Left kidney (tissue), 8 donors: ENCODE measurements at places on chromosomes 13 and 19. TPM values are rescaled to one million over a fixed set of nuclear protein-coding genes. Genes with fewer than 3 reads are reported as not detected.

DNA sequence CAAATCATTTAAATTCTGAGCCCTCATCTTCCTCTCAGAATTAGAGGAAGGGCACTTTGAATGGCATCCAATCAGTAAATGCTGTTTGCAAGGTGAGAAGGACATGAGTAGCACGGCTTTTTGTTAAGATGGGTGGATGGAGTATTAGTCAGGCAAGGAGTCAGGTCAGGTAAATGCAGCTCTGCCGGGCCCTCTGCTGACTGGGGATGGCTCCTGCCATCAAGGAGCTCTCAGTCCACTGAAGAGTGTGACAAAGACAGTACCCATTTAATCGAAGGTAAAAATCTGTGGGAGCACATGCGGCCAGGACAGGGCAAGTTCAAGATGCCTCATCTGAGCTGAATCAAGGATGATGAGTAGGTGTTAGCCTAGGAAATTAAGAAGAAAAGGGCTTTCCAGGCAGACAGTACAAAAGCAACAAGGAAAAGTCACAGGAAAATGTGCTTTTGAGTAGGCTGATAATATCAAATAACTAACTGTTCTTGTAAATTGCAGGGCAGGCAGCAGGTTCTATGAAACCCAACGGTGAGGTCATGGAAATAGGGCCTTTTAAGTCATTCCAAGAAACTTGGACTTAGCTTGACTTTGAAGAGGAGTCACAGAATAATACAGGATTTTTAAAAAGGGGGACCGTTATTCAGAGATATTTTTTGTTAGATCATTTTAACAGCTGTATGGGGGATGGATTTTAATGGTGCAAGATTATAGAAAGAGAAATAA lies 670.5 kb upstream of the ARGLU1 start:
- no peak for DNase-seq

- no peak for DNase-seq
These were observed 52.5 kb upstream of the RXFP2 start for GRCh38 chr13:31686670-31687425.

DNA sequence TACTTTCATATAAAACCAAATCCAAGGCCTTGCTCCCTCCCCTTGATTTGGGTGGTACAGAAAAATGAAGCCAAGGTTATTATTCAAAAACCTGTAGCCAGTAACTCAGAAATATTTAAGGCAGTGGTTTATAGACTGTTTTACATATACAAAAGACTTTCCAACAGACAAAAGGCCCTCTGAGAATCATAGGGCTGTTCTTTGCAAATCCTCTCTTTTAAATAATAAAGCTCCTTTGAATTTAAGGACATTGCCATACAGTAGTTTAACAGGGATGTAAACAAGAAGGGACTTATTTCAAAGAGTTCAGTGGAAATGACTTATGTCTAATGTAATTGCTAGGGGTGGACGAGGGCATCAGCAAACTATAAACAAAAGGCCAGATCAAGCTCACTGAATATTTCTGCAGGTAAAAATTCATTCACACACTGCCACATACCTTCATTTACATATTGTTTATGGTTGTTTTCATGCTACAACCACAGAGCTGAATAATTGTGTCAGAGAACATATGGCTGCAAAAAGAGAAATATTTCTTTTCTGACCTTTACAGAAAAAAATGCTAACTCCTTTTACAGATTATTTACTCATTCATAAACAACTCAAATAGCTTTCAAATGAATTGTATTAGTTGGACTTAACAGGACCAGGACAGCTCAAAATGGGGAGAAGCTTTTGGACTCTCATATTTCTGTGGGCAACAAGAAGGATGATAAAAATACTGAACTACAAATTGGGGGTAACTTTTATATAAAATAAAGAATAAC lies 665.6 kb downstream of the SLITRK1 start:
- DNase-seq, result no peak

DNA sequence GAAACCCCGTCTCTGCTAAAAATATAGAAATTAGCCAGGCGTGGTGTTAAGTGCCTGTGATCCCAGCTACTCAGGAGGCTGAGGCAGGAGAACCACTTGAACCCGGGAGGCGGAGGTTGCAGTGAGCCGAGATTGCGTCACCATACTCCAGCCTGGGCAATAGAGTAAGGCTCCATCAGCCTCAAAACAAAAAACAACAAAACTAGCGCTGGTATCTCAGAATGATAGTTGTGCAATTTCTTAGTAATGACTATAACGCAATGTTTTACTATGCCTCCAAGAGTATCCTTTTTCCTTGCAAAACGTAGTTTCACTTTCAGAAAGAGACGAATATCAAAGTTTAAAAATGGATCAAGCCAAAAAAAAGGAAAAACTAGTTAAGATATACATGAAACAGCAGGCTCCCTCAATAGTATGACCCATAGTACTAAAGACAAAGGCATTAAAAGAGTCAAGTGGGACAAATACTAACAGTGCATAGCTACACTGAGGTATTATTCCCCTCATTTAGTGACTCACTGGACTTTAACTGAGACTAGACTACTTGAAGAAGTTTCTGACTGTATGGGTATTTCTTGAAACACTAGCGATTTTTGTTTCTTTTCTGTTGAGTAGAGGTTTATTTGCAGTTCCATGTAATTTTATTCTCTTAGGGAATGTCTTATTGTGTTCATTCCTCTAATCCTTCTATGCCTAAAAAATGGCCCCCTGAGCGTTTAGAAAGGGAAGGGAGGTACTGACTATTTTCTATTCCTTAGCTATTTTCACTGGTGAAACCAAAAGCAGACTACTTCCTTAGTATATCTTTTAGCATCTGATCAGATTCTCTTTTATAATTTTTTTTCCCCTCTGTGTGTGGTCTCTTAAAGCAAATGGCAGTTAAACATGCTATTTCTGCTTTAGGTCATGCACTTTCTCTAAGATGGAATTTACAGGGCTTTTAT lies 10.4 kb upstream of the ITM2B start:
- no peak for DNase-seq

The GJB6 gene
- polyA plus RNA-seq, result 3.6 TPM

- DNase-seq, result no peak
These were observed 8.0 kb upstream of the MYO1F start for GRCh38 chr19:8584965-8585893.

- DNase-seq, result no peak
These were observed 282.3 kb downstream of the SPRY2 start for GRCh38 chr13:80058626-80059025.

- DNase-seq, result no peak
These were observed 60.3 kb downstream of the CRYL1 start for GRCh38 chr13:20465218-20465879.

- DNase-seq, result no peak
These were observed 131.4 kb downstream of the TNFRSF19 start for GRCh38 chr13:23701636-23702035.

- DNase-seq, result no peak
These were observed 66.7 kb downstream of the GPR12 start for GRCh38 chr13:26693749-26694463.

The SULT2A1 gene
- polyA plus RNA-seq, result 0.18 TPM

The MBD3L2 gene
- not detected for polyA plus RNA-seq

The ZNF85 gene
- polyA plus RNA-seq, result 26.1 TPM

GRCh38 chr13:51370116-51370515 lies 30.6 kb downstream of the SERPINE3 start:
- DNase-seq, result no peak

DNA sequence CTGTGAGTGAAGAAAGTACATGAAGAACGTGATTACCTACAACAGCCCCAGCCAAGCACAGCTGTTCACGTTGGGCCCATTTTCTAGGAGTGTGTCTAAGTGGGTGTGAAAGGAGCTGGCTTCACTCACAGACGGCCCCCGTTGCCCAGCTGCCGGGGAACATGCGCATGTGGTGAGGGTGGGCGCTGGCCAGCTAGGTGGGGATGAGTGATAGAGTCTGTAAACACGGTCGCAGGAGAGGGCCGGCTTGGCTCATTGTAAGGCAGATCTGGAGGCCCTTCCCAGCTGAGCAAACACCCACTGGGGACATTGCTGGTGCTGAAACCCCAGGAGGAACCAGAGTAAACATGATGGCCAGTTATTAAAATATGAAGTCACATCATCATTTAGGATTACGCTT lies 160.5 kb downstream of the TEX29 start:
- no peak for DNase-seq

GRCh38 chr13:90535421-90535820 lies 812.1 kb upstream of the MIR17HG start:
- DNase-seq, result no peak

The APC2 gene
- 1.3 TPM for polyA plus RNA-seq

GRCh38 chr19:50710094-50710493 lies 9.5 kb downstream of the SHANK1 start:
- DNase-seq, result no peak

GRCh38 chr13:50942630-50943311 lies 33.2 kb downstream of the RNASEH2B start:
- no peak for DNase-seq

DNA sequence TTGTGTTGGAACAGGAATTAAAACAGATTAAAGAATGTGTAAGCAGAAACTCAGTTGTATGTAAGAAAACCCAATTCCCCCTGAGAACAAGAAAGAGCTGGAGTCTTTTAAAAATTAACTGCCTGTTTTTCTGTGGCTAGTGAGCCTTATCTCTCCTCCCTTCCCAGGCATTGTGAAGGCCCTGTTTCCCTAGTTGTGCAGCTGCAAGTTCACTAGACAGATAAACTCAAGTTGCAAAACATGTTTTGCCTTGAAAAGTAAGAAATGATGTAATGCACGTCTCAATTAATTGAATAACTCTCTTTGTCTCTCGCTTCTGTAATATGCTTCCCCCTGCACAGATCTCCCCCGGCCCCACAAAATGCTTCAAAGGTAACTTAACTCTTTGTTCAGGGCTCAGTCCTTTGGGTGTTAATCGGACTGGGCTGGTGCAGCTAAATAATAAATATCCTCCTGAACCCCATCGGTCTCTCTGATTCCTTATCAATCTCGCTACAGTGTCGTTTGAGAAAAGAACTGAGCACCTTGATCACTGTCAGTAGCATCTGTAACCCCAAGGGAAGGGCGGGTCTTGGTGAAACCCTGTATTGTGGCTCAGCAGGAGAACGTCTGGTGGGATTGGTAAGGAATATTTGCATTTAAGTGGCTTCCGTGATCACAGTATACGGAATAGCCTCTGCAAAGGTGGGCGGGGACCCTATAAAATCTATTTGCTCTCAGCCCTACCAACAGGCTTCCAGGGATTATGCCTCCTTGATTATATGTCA lies 1.6 kb upstream of the ZNF556 start:
- DNase-seq, result no peak

The MYO16 gene
- polyA plus RNA-seq, result 0.50 TPM

- no peak for DNase-seq
These were observed 275.2 kb upstream of the PCDH9 start for GRCh38 chr13:67505376-67505775.

GRCh38 chr19:58562122-58563033 lies 4.0 kb upstream of the UBE2M start:
- DNase-seq, result no peak

The KASH5 gene
- polyA plus RNA-seq, result 0.17 TPM

- no peak for DNase-seq
These were observed 14.8 kb upstream of the PROZ start for GRCh38 chr13:113143466-113144254.

GRCh38 chr13:30157616-30157993 lies 149.7 kb downstream of the KATNAL1 start:
- DNase-seq, result no peak

DNA sequence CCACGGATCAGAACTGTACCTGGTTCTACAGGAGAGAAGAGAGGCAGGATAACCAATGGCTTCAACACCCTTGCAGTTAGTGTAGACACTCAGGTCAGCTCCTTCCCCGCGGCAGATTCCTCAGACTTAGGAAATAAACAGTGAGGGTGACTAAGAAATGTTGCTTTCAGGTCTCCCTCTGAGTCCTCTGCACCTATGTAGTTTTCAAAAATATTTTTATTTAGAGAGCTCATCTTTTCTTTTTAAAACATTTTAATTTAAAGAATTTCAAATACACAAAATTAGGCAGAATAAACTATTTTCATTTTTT lies 195.2 kb downstream of the KLF12 start:
- DNase-seq, result no peak

The CD22 gene
- polyA plus RNA-seq, result 15.9 TPM

GRCh38 chr13:107866032-107866940 lies 349.1 kb downstream of the LIG4 start:
- DNase-seq, result no peak

GRCh38 chr19:11047866-11048265 lies 41.4 kb upstream of the LDLR start:
- DNase-seq, result no peak

DNA sequence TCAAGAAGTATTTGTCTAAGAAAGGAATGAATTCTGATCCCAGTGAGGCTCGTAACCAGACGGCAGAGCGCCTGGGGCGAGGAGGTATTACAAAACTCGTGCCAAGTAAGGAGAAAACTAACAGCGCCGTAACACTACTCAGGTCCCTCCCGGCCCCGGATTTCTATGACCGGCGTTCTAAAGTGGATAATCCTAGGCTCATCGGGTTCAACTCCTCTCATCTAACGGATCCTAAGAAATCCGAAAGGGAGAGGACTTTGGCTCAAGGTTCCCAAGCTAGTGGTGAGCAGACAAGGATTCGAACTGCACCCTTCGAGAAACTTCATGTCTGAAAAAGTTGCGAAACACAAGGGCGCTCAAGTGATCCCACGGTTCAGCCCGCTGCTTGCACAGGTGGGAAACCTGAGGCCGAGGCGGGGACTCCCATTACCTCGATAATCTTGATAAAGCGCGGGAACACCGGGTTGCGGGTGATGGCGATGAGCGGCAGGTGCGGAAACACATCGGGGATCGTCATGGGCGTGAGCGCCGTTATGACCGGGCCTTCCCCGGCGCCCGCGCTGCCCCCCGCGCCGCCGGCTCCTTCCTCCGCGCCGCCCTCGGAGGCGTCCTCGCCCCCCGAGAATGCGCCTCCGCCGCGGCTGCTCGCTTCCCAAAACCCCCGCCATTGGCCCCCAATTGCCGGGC lies 529 bp downstream of the LONP1 start:
- DNase-seq, result no peak

GRCh38 chr19:44315883-44316282 lies 11.1 kb upstream of the ZNF235 start:
- no peak for DNase-seq
